ENCODE measurements at places on chromosomes 1 and 21. TPM values are rescaled to one million over a fixed set of nuclear protein-coding genes. Genes with fewer than 3 reads are reported as not detected.
A peak's percentile ranks its signal among the peaks of the same experiment; 100 is the strongest.

DNA sequence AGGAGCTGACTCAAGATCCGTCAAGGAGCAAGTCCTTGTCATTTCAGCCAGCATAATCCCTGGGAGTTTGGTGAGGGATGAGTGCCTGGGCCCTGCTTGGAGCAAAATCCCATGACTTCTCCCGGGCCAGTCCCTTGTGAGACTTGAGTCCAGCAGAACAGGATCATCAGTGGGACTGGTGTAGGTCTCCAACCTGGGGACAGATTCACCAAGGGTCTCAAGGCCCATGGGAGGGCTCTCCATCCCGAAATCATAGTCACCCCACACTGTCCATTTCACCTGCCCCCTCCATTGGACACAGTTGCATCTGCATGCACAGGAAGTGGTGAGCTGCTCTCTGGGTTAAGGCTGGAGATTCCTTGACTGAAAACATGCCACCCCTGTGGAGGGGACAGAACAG lies 178.2 kb downstream of the FOXD2 start:
- no peak for DNase-seq
- H3K4me1 ChIP-seq, result no peaks in the 10 kb centered on the region
- H3K36me3 ChIP-seq, result no peaks in the 10 kb centered on the region
- H3K27me3 ChIP-seq, result peaks cover 3% of the 10 kb centered on the region

GRCh38 chr21:14862794-14863720 lies 201.7 kb downstream of the NRIP1 start:
- no peak overlapping the region for H3K27ac ChIP-seq
- no peaks in the 10 kb centered on the region for H3K27me3 ChIP-seq
- no peaks in the 10 kb centered on the region for H3K36me3 ChIP-seq
- no peak overlapping the region for H3K4me3 ChIP-seq

DNA sequence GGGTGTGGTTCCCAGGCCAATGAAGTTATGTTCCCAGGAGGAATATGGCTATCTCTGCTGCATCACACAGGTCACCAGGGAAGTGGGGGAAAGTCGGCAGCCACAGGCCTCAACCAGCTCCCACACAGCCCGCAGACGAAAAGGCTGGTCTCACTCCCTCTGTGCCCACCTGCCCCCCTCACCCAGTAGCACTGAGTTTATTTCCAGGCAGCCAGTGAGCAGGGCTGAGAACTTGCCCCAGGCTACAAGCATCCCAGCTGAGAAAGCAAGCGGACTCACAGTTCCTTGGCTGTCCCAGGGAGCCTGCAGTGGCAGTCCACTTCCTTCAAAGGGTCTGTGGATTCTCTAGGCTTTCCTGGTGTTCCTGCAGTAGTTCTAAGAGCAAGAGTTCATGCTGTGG lies 68.9 kb downstream of the SLC5A9 start:
- H3K36me3 ChIP-seq, result no peaks in the 10 kb centered on the region
- H3K27ac ChIP-seq, result no peak overlapping the region
- H3K4me1 ChIP-seq, result no peaks in the 10 kb centered on the region

The BNIPL gene
- 0.46 TPM for total RNA-seq

GRCh38 chr1:12530462-12531178 lies 87.4 kb downstream of the DHRS3 start:
- H3K4me1 ChIP-seq, result peaks cover 28% of the 10 kb centered on the region
- DNase-seq, result no peak
- peak overlapping the region; percentile 60 for H3K27ac ChIP-seq
- H3K36me3 ChIP-seq, result no peaks in the 10 kb centered on the region
- no peaks in the 10 kb centered on the region for H3K27me3 ChIP-seq

GRCh38 chr1:193431265-193431977 lies 245.0 kb upstream of the B3GALT2 start:
- H3K4me3 ChIP-seq, result no peak overlapping the region
- no peak overlapping the region for H3K27ac ChIP-seq
- H3K36me3 ChIP-seq, result no peaks in the 10 kb centered on the region
- no peaks in the 10 kb centered on the region for H3K27me3 ChIP-seq

DNA sequence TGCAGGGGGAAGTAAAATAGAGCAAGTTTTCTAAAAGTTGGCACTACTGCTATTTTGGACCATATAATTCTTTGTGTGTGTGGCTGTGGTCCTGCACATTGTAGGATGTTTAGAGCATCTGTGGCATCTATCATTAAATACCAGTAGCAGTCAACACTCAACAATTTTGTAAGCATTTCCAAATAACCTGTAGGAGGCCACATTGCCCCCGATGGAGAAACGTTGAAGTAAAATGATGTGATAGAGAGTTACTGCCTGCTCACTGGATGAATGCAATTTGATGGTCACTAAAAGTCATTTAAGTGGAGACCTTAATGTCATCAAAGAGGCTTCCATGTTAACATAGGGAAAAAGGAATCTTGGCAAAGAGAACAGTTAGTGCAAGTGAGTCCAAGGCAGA lies 560.8 kb downstream of the NEGR1 start:
- H3K4me3 ChIP-seq, result no peak overlapping the region
- H3K4me1 ChIP-seq, result no peaks in the 10 kb centered on the region
- DNase-seq, result no peak
- no peaks in the 10 kb centered on the region for H3K36me3 ChIP-seq
- no peaks in the 10 kb centered on the region for H3K27me3 ChIP-seq

- peaks cover 3% of the 10 kb centered on the region for H3K27me3 ChIP-seq
- H3K4me3 ChIP-seq, result no peak overlapping the region
- H3K36me3 ChIP-seq, result no peaks in the 10 kb centered on the region
- H3K4me1 ChIP-seq, result no peaks in the 10 kb centered on the region
- no peak for DNase-seq
- no peak overlapping the region for H3K27ac ChIP-seq
Observed at GRCh38 chr21:42429856-42430255, 26.2 kb downstream of the UBASH3A start.

DNA sequence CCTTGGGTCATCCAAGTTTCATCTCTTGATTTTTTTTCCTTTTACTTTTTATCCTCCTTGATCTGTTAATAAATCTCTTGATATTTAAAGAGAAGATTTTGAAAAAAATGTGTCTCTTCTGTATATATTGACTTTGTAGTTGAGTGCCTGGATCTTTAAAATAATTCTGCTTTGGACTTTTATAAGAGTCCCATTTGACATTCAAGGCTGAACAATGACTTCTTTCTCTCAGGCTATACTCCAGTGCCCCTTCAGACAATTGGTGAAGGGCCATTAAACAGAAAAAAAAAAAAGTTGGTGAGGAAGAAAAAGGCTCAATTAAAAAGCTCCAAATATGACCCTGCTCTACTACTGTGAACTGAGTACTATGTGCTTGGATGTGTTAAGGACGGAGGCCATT lies 40.9 kb upstream of the CITED4 start:
- DNase-seq, result no peak
- H3K36me3 ChIP-seq, result no peaks in the 10 kb centered on the region
- no peak overlapping the region for H3K4me3 ChIP-seq
- peaks cover 31% of the 10 kb centered on the region for H3K4me1 ChIP-seq
- H3K27me3 ChIP-seq, result no peaks in the 10 kb centered on the region
- peak overlapping the region; percentile 74 for H3K27ac ChIP-seq

- no peaks in the 10 kb centered on the region for H3K36me3 ChIP-seq
- H3K4me1 ChIP-seq, result peaks cover 46% of the 10 kb centered on the region
- H3K4me3 ChIP-seq, result peak overlapping the region; percentile 6
- no peak for DNase-seq
Observed at GRCh38 chr1:154407198-154408091, 2.3 kb downstream of the IL6R start.

The RHD gene
- not detected for total RNA-seq

- no peak for DNase-seq
- H3K4me3 ChIP-seq, result peak overlapping the region; percentile 93
- H3K27ac ChIP-seq, result peak overlapping the region; percentile 96
Observed at GRCh38 chr1:223712850-223713474, 623 bp downstream of the CAPN2 start.

DNA sequence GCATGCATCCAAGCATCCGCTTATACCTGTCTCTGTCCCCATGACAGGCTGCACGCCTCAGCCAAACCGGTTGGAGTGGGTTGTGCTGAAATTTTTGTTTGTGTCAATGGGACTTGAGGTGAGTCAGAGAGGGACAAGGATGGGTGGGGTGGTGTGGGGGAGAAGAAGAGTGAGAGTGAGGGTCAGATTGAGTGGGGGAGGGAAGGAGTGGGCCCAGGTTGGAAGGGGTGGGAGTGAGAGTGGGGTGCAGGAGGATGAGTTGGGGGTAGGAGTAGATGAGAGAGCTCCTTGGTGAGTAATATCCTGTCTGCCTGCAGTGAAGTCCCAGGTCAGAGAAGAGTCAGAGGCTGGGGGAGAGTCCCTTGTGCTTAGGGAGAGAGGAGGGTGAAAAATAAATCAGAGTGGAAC lies 3.3 kb upstream of the NECTIN4 start:
- H3K27ac ChIP-seq, result no peak overlapping the region
- no peak overlapping the region for H3K4me3 ChIP-seq
- DNase-seq, result no peak
- no peaks in the 10 kb centered on the region for H3K36me3 ChIP-seq

DNA sequence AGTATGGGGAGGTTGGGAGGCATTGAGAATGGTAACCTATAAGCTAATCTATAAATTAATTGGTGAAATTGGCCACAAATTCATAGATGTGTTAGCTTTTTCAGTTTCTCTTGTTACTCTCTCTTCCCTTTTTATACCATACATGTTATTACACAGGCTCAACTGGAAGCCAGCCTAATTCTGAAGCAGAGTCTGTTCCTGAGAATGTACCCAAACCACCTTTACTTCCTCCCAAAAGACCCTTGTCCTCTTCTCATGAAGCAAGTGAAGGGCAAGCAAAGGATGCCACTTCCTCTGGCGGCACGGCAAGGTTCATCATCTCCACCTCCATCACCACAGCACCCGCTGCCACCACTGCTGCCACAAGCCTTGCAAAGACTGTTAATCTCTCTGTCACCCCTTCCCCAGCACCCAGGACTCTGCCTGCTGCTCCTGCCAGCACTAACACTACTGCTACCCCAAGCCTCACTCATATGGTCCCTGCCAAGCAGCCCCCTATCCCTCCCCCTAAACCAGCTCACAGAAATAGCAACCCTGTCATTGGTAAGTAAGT lies 39.5 kb upstream of the RCC1 start:
- no peak for DNase-seq
- no peak overlapping the region for H3K27ac ChIP-seq
- H3K4me1 ChIP-seq, result no peaks in the 10 kb centered on the region
- peaks cover 13% of the 10 kb centered on the region for H3K36me3 ChIP-seq
- H3K4me3 ChIP-seq, result no peak overlapping the region

The CHI3L1 gene
- 0.10 TPM for total RNA-seq

- H3K4me1 ChIP-seq, result peaks cover 66% of the 10 kb centered on the region
- DNase-seq, result peak; percentile 64
- H3K4me3 ChIP-seq, result no peak overlapping the region
- H3K36me3 ChIP-seq, result no peaks in the 10 kb centered on the region
- no peaks in the 10 kb centered on the region for H3K27me3 ChIP-seq
Observed at GRCh38 chr1:10724052-10724494, 72.4 kb downstream of the CASZ1 start.

DNA sequence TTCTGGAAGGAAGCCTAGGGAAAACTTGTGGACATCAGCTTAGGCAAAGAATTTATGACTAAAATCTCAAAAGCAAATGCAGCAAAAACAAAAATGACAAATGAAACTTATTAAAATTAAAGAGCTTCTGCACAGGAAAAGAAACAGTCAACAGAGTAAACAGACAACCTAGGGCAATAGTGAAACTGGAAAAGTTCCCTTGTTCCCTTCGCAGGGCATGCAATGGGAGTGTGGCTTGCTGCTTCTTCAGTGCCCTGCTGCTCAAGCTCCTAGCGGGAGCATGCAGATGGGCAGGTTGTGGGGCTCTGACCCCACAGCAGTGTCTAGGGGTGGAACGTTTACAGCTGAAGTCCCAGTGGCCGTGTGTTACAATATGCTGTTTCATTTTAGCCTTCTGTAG lies 1797.4 kb downstream of the NCAM2 start:
- no peaks in the 10 kb centered on the region for H3K27me3 ChIP-seq
- no peak overlapping the region for H3K27ac ChIP-seq
- no peaks in the 10 kb centered on the region for H3K36me3 ChIP-seq
- H3K4me1 ChIP-seq, result no peaks in the 10 kb centered on the region

GRCh38 chr1:241838897-241839296 lies 9.1 kb upstream of the EXO1 start:
- no peak overlapping the region for H3K27ac ChIP-seq
- DNase-seq, result no peak
- no peaks in the 10 kb centered on the region for H3K4me1 ChIP-seq
- H3K27me3 ChIP-seq, result no peaks in the 10 kb centered on the region

DNA sequence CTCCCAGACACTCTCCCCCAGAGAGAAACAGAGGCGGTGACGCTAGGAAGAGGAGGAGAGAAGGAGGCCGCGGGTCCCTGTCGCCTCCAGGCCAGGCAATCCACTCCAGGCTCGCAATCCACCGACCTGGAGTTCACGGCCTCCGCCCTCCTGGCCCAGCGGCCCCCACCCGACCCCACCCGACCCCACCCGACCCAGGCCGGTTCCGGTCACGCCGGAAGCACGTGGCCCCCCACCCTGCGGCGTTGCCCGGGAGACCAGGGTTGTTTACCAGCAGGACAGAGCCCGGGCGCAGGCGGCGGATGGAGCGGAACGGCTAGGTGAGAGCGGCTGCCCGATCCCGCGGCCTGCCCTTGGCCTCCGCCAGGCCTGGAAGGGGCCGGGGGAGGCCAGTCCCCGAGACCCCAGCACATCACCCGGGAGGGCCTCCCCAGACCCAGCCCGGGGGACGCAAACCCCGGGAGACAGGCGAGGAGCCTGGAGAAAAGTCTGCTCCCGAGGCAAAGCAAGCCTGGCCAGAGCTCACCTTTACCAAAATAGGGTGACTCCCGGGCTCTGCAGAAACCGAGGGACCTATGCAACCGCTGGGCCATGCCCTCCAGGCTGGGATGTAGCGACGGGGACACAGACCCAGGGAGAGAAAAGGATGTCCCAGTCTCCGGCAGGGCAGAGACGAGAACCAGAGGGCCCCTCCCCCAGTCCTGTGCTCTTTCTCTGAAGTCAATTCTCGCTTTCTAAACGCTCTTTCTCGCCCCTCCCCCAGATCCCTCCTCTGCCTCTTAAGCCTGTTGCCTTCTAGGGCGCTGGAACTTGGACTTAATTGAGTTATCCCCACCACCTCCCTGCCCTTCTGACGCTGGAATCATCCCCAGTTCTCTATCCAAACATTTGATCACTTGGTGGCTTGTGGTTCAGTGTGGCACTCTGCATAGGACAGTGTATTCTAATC lies at the start of the genes PLA2G2C and UBXN10:
PLA2G2C (minus strand) TSS at position 685 of the 949 bp plus-strand sequence. CDS start 9,155 bp downstream, outside the sequence.
UBXN10 (plus strand) TSS at position 263 of the 949 bp plus-strand sequence. CDS start 4,466 bp downstream, outside the sequence.
- H3K4me1 ChIP-seq, result no peaks in the 10 kb centered on the region
- H3K4me3 ChIP-seq, result peak within 1 kb of the TSS; percentile 41
- H3K27me3 ChIP-seq, result peaks cover 34% of the 10 kb centered on the region
- H3K36me3 ChIP-seq, result no peaks in the 10 kb centered on the region
- no peak for DNase-seq

The TCHH gene
- 0.28 TPM for total RNA-seq

Measured in Panc1 (cell line).